ENCODE measurements at places on chromosomes 3 and 15. TPM values are rescaled to one million over a fixed set of nuclear protein-coding genes. Genes with fewer than 3 reads are reported as not detected.

Gene CXCR6
- not detected for total RNA-seq

Gene HCN4
- 6.6 TPM for total RNA-seq

Gene CTXN2
- 0.63 TPM for total RNA-seq

Gene GOLGA8R
- 1.6 TPM for total RNA-seq

Gene FRMD5
- total RNA-seq = 33.5 TPM

Data from parietal lobe (tissue), 2 donors.